ENCODE measurements at places on chromosomes 4 and X.

DNA sequence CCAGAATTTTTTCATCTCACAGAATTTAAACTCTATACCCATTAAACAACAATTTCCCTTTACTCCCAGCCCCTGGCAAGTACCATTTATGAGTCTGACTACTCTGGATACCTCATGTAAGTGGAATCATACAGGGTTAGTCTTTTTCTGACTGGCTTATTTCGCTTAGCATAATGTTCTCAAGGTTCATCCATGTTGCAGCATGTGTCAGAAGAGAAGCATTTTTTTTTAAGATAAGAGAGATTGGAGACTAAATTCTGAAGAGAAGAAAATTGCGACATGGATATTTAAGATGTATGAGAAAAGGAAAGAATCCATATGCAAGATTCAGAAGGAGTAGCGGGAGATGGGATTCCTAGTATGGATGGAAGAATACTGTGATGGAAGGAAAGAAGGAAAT, 11.3 kb upstream of the SLC9B1 start:
- DNase-seq: no peak

DNA sequence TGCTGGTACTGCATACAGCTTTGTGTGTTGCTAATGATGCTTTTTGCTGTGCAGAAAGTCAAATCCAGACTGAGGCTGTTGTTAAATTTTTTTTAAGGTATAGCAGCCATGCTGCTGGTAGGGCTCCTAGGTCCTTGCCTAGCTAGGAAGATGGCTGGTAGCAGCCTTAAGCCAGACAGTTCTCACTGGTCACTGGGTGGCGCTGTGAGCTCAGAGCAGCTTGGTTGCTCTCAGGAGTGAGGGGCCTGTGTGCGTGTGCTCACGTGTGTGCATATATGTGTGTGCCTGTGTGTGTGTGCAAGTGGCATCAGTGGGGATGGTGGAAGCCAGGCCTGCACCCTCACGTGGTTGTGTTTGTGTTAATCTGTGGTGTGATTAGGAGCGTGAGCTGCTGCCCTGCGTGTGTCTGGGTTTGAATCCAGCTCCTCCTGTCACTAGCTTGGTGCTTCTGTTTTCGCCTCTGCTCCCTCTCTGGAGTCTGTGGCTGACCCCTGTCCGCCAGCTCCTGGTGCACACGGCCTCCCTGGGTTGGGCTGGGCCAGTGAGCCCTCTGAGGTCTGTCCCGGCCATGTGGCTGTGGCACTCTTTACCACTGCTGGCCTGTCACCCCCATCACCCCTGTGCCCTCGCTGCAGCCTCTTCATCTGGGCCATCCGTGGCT, 46.1 kb downstream of the SORCS2 start:
- no peak for DNase-seq

DNA sequence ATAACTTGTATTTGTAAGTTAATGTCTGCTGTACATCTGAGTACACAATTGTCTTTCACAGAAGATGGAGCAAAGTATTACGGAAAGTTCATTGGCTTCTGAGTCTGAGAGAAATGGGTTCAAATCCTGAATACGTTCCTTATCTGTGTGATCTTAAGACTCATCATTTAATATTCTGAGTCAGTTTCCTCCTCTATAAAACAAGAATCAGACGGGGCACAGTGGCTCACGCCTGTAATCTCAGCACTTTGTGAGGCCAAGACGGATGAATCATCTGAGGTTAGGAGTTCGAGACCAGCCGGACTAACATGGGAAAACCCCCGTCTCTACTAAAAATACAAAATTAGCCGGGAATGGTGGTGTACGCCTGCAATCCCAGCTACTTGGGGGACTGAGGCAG, 57.8 kb downstream of the APBB2 start:
- DNase-seq: no peak

- no peak for DNase-seq
Observed at GRCh38 chrX:131441033-131441432, 102.8 kb upstream of the OR13H1 start.

All from epithelial cell of prostate (primary cell).